Stimulated activated CD8-positive, alpha-beta memory T cell treated with anti-CD3 and anti-CD28 coated beads, Interleukin-15, amount 100 ng/mL, for 1 hour (primary cell): ENCODE measurements at places on chromosomes 11 and 22.

- no peak for DNase-seq
Observed at GRCh38 chr11:47415949-47416472, 7.6 kb downstream of the SLC39A13 start.

DNA sequence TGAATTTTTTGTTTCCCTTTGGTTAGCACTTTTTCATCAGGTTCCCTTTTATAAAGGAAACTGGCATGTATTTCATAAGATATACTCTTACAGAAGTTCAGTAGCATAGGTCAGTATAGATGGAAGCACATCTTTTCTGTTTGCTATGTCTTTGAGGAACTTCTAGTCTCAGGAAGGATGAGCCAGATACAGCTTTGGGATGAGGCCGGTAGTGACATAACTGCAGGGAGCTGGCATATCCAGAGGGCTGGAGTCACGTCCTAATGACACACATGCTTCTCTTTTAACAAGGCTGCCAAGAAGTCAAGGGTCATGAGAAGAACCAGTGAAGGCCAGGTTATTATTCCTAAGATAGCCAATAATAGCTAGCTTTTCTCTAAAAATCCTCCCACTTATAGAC lies 33.3 kb upstream of the ADSL start:
- DNase-seq: no peak

DNA sequence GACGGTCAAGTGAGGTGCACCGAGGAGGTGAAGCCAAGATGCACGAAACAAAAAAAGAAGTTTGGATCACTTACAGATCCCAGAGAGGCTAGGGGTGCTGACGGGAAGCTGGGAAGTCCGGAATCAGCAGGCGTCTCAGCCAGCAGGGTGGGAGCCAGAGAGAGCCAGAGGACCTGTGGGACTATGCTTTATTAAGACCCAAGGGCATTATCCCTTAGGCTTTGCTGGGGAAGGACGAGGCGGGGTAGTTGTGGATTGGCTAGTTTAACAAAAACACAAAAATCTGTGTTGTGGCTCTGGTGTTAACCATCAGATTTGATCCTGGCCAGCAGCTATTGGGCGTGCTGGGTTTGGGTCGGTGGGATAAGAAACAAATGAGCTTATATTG lies 427.1 kb downstream of the DYNC2H1 start:
- DNase-seq: no peak

- no peak for DNase-seq
Observed at GRCh38 chr11:121456816-121457431, 4.2 kb upstream of the SORL1-AS1 start.

DNA sequence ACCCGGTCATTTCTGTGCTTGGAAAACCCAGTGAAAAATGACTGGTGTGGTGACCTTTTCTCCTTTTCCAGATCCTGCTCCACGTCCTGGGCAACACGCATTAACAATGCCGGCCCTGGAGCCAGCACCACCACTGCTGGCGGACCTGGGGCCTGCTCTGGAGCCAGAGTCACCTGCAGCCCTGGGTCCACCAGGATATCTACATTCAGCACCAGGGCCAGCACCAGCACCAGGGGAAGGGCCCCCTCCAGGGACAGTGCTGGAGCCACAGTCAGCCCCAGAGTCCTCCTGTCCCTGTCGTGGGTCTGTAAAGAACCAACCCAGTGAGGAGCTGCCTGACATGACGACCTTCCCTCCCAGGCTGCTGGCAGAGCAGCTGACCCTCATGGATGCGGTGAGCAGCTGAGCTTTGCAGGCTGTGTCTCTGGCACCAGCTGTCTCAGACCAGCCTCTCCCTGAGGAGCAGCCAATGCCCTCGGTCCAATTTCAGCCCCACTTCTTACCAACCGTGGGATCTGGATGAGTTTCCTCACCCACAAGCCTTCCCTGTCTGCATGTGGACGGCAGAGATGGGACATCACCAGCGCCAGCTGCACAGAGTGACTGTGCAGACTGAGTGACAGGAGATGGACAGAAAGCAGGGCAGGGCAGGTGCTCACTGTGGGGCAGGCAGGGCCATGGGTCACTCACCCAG lies 1.9 kb downstream of the RGL4 start:
- DNase-seq: no peak

- no peak for DNase-seq
Observed at GRCh38 chr11:77515483-77515882, 41.6 kb upstream of the PAK1 start.

DNA sequence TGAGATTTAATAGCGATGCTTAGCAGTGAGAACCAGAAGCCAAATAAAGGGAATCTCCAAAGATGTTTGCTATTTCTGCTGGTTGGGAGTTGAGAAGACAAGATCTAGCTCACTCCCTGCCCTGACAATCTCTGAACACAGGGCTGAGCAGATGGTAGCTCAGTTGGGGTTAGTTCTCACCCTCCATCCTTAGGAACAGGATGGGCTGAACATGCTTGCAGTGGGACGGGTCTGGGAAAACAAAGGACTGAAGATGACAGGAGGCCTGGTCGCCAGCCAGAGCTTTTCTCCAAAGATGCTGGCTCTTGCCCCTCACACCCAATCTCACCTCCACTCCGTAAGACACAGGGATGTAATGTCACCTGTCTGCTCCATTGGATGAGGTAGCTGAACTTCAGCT lies 72.7 kb downstream of the SC5D start:
- no peak for DNase-seq

DNA sequence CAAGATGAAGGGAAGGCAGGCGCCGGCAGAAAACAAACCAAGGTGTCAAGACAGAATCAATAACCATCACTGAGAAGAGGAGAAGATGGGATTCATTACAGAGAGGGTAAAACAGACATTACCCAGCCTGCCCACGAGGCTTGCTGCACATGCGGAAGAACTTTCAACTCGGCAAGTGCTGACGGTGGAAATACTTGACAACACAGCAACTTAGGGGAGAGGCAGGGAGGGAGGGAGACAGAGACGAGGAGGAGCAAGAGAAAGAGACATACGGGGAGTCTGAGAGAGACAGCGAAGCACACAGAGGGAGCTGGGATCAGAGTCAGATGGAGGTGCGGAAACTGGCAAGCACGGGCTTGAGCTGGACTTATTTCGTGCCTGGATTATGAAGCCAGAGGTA lies 129.3 kb upstream of the NECTIN1 start:
- DNase-seq: no peak

DNA sequence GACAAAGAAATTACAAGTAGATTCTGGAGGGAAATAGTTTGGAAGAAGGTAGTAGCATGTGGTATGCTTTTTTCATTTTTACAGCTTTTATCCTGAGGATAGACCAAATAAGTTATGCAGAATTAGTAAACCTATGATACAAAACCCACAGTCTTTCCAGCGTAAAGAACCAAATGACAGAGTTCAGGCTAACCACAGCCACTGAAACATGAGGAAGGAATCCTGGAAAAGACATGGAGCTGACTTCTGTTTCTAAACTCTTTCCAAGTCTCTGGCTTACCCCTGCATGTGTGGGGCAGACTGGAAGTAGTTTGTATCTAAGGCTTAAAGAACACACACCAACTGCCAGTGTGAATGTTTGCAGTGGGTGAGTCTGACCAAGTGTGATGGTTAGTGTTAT lies 258.4 kb upstream of the TENM4 start:
- no peak for DNase-seq

DNA sequence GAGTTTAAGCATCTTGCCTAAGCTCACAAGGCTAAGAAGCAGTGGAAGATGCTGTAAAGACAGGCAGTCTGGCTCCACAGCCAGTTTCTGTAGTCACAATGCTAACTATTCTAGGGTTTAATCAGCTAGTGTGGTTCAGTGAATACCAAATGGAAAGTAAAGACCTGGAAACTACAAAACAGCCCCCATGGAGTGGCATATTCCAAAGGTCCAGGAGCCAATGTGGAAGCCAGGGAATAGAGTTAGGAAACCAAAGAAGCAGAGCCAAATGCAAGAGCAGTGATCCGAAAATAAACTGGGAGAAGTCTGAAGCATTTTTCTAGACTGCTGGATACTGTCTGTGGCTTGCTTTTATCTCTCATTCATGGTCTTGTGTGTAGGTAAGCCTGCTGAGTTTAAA lies 731.2 kb upstream of the ANO5 start:
- DNase-seq: no peak

GRCh38 chr11:19625438-19625837 lies 87.2 kb upstream of the NAV2 start:
- DNase-seq: no peak

DNA sequence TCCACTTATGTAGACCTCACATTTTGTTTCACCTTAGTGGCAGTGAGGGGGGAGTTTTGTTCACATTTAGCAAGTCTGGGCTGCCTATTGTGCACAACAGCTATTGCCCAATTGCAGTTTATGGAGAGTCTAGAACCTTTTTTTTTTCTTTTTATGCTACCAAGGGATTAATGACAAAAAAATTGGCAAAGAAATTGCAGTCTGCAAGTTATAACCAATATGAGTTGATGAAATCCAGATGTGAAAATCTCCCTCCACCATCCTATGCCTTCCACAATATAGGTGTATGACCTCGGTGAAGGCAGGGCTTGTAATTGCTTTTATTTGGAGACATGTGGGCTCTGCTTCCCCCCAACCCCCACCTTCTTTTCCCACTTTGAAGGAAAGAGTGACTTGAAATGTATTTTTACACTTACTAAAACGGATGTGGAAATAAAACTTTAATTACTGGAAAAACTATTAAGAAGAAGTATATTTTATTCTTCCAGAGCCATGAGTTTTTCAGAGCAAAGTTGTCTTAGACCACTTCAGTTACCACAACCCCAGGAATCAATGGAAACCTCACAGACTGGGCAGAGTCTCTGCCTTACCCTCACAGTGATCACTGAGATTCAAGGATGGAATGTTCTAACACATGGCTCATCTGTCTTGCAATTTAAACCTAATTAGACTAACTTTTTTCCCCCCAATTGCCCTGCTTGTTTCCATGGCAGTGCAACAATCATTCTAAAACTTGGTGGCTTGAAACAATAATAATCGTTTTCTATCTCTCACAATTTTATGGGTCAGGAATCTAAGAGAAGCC lies 120.8 kb upstream of the SLC5A12 start:
- no peak for DNase-seq

GRCh38 chr11:77400775-77401449 lies 73.0 kb downstream of the PAK1 start:
- no peak for DNase-seq

- DNase-seq: no peak
Observed at GRCh38 chr11:26702406-26702805, 19.5 kb downstream of the SLC5A12 start.

GRCh38 chr11:56889986-56890385 lies 98.7 kb upstream of the OR5AK2 start:
- DNase-seq: no peak

DNA sequence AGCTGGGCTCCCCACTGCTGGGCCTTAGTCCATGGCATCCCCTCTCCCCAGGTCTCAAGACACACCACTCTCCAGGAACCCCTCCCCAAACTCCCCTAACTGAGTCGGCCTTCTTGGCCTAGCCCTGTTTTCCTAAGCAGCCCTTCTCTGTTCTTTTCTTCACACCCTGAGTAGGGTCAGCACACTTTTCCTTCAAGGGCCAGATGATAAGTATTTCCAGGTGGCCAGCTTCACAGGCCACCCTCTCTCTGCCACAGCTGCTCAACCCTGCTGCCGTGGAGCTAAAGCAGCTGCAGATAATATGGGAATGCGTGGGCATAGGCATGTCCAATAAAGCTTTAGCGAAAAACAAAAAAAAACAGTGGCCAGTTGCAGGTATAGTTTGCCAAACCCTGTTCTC lies 24.1 kb downstream of the DGCR2 start:
- DNase-seq: no peak

- no peak for DNase-seq
Observed at GRCh38 chr22:22840780-22841179, 46.8 kb upstream of the IGLL5 start.

- DNase-seq: no peak
Observed at GRCh38 chr22:25697181-25697664, 44.8 kb upstream of the MYO18B start.

- DNase-seq: no peak
Observed at GRCh38 chr11:12668166-12668565, 6.1 kb upstream of the TEAD1 start.

GRCh38 chr11:55791606-55792005 lies 3.8 kb upstream of the OR5D14 start:
- DNase-seq: no peak

DNA sequence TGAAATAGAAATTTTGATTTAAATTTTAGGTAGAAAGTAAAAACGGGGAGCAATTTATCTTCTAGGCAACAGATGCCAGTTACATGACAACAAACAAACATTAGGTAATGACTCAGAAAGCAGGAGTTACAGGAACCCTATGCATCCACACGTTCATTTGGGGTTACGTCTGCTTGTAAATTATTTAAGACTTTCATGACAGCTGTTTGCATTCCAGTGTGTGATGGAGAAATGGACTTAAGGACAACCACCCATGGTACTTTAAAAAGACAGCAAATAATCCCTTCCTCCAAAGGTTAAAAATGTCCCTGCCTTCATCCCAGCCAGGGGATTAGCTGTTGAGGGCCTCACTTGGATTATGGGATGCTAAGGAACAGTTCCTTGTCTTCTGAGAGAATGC lies 11.8 kb downstream of the E2F8 start:
- DNase-seq: no peak

GRCh38 chr11:83816572-83817187 lies 530.5 kb upstream of the CCDC90B start:
- DNase-seq: no peak

- no peak for DNase-seq
Observed at GRCh38 chr11:133526790-133527189, 5.5 kb downstream of the OPCML start.

DNA sequence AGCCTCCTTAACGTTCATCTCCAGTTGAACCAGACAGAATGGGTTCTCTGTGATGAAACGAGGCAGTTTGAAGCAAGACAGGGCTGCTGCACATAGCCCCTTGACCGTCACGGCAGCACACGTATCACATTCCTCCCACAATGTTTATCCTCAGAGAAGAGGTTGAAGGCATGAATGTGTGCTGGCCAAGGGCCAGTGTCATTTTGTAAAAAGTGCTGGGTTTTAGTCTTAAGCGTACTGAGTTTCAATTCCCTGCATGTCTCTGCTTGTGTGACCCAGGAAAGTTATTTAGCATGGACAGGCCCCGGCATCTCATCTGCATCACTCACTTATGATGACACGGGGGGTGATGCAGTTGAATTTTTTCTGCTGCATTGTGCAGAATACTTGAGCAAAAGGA lies 31.6 kb downstream of the TTC12 start:
- DNase-seq: no peak

DNA sequence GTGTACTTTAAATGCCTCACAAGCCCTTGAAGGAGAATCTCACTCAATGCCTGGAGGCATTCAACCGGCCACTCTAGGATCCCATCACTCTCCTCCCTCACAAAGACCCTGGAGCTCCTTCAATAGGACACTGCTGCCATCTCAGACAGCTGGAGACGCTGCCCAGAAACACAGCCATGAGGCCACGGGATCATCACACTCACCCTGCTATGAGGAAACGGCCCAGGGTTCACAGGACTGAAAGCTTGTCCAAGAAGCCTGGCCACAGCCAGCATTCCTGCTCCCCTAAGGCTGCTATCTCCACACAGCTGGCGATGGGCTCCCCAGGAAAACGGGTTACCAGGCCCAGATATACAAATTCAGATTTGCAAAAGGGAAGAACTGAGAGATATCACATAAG lies 13.2 kb downstream of the CARS1 start:
- DNase-seq: no peak

GRCh38 chr11:91872243-91872642 lies 352.4 kb upstream of the FAT3 start:
- no peak for DNase-seq

- DNase-seq: no peak
Observed at GRCh38 chr22:38846412-38846811, 2.6 kb upstream of the NPTXR start.
